ENCODE measurements at places on chromosomes 5 and 9. TPM values are rescaled to one million over a fixed set of nuclear protein-coding genes. Genes with fewer than 3 reads are reported as not detected.

Gene OMD
- total RNA-seq = 4.7 TPM

Gene PNPLA7
- 1.0 TPM for total RNA-seq

Gene GRM6
- total RNA-seq = not detected

Gene IL13
- total RNA-seq = not detected

Gene PCDHA6
- under 0.01 TPM for total RNA-seq

Gene ANKRD34B
- total RNA-seq = under 0.01 TPM

Gene NR2F1
- total RNA-seq = 4.2 TPM

Gene ECSCR
- 17.2 TPM for total RNA-seq

Gene OBP2B
- not detected for total RNA-seq

Gene MCC
- total RNA-seq = 15.1 TPM

Gene CTSV
- 1.6 TPM for total RNA-seq

Gene INSYN2B
- not detected for total RNA-seq

Gene TSSK1B
- not detected for total RNA-seq

Gene C5orf63
- 3.7 TPM for total RNA-seq

Gene PITX1
- total RNA-seq = 2.6 TPM

Gene CATSPER3
- 0.52 TPM for total RNA-seq

Gene IFNA13
- total RNA-seq = 0.52 TPM

Gene AFAP1L1
- 75.7 TPM for total RNA-seq

Gene FSD1L
- 8.9 TPM for total RNA-seq

Gene RORB
- total RNA-seq = under 0.01 TPM

Gene BTNL3
- total RNA-seq = not detected

Gene ZNF608
- total RNA-seq = 31.3 TPM

Gene GPRIN1
- total RNA-seq = 0.52 TPM

Gene NEUROG1
- not detected for total RNA-seq

Gene EDIL3
- total RNA-seq = 14.1 TPM

Gene MARCOL
- total RNA-seq = not detected

Gene ANKRD31
- total RNA-seq = under 0.01 TPM

Gene C9orf152
- not detected for total RNA-seq

Gene CFAP157
- not detected for total RNA-seq

Gene PHF24
- total RNA-seq = under 0.01 TPM

Gene CDKN2B-AS1
- total RNA-seq = 0.52 TPM

Gene PCDHGA11
- total RNA-seq = 6.8 TPM

Gene CTXN3
- total RNA-seq = 1.0 TPM

Gene ZFYVE16
- 50.1 TPM for total RNA-seq

Gene JAKMIP2
- 0.52 TPM for total RNA-seq

Gene PRXL2C
- total RNA-seq = 16.7 TPM

Gene SMIM32
- under 0.01 TPM for total RNA-seq

Gene C9orf153
- 1.6 TPM for total RNA-seq

Gene SFXN1
- total RNA-seq = 15.7 TPM

Gene DDX46
- total RNA-seq = 25.6 TPM

Gene MYMK
- total RNA-seq = 8.9 TPM

Gene DRD1
- not detected for total RNA-seq

Gene LRRC70
- total RNA-seq = 5.7 TPM

Gene COL23A1
- 0.52 TPM for total RNA-seq

Gene PIGO
- 6.3 TPM for total RNA-seq

Gene PCDHGA7
- 3.7 TPM for total RNA-seq

Gene PTGR1
- total RNA-seq = 53.2 TPM

Gene PCDHA5
- total RNA-seq = not detected
